Endothelial cell (in vitro differentiated cells): ENCODE measurements at places on chromosomes 5 and 9. TPM values are rescaled to one million over a fixed set of nuclear protein-coding genes. Genes with fewer than 3 reads are reported as not detected.

Gene PSAT1
- 15.2 TPM for total RNA-seq

Gene CATSPER3
- total RNA-seq: 0.33 TPM

Gene JAKMIP2
- 4.3 TPM for total RNA-seq

Gene C5orf58
- 0.28 TPM for total RNA-seq

Gene RORB
- total RNA-seq: 0.51 TPM

Gene SLIT3
- total RNA-seq: 3.2 TPM

Gene SHLD3
- 2.8 TPM for total RNA-seq

Gene TIMD4
- total RNA-seq: not detected

Gene ITK
- total RNA-seq: not detected

Gene GFI1B
- total RNA-seq: not detected

Gene PCDHB12
- total RNA-seq: 8.4 TPM

Gene SH3RF2
- 0.23 TPM for total RNA-seq

Gene GRHPR
- total RNA-seq: 81.5 TPM

Gene TMEM38B
- 11.8 TPM for total RNA-seq

DNA sequence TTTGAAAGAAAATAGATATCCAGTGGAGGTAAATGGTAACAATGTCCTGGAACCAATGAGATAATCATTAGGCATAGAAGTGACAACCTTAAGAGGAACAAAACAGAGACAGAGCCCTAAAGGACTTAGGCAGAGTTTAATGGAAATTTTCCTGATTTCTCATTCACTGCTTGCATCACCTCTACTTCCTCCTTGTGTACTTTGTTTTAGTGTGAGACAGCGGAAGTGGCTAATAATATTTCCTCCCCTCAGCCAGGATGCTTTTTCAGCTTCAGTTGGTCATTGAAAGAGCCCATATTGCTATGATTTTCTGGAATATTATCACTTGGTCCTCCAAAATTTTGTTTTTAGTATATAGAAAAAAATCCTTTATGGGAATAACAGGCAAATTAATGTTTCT lies 153.4 kb upstream of the MPDZ start:
- H3K4me3 ChIP-seq: peak overlapping the region; percentile 70
- DNase-seq: no peak
- peaks cover 34% of the 10 kb centered on the region for H3K4me1 ChIP-seq
- H3K27me3 ChIP-seq: peaks cover 6% of the 10 kb centered on the region
- H3K27ac ChIP-seq: peak overlapping the region; percentile 58
- no peaks in the 10 kb centered on the region for H3K36me3 ChIP-seq

GRCh38 chr5:138372225-138372624 lies 19.7 kb downstream of the KDM3B start:
- H3K36me3 ChIP-seq: no peaks in the 10 kb centered on the region
- DNase-seq: no peak
- peaks cover 17% of the 10 kb centered on the region for H3K4me1 ChIP-seq
- H3K27me3 ChIP-seq: no peaks in the 10 kb centered on the region

- no peaks in the 10 kb centered on the region for H3K27me3 ChIP-seq
- H3K4me1 ChIP-seq: peaks cover 12% of the 10 kb centered on the region
- no peak for DNase-seq
These were observed 30.5 kb downstream of the JAKMIP2 start for GRCh38 chr5:147752033-147752432.

GRCh38 chr9:33426843-33427293 lies 20.5 kb downstream of the AQP3 start:
- no peak overlapping the region for H3K4me3 ChIP-seq
- no peaks in the 10 kb centered on the region for H3K4me1 ChIP-seq
- H3K36me3 ChIP-seq: no peaks in the 10 kb centered on the region
- no peak for DNase-seq
- H3K27me3 ChIP-seq: peaks cover 9% of the 10 kb centered on the region

GRCh38 chr9:12441506-12441905 lies 251.7 kb upstream of the TYRP1 start:
- H3K36me3 ChIP-seq: no peaks in the 10 kb centered on the region
- no peaks in the 10 kb centered on the region for H3K4me1 ChIP-seq
- no peak for DNase-seq
- no peak overlapping the region for H3K27ac ChIP-seq
- no peaks in the 10 kb centered on the region for H3K27me3 ChIP-seq

- H3K27ac ChIP-seq: no peak overlapping the region
- no peaks in the 10 kb centered on the region for H3K36me3 ChIP-seq
- H3K4me1 ChIP-seq: peaks cover 17% of the 10 kb centered on the region
- H3K4me3 ChIP-seq: no peak overlapping the region
- peaks cover 2% of the 10 kb centered on the region for H3K27me3 ChIP-seq
These were observed 9.1 kb downstream of the AP3S1 start for GRCh38 chr5:115850744-115851416.

DNA sequence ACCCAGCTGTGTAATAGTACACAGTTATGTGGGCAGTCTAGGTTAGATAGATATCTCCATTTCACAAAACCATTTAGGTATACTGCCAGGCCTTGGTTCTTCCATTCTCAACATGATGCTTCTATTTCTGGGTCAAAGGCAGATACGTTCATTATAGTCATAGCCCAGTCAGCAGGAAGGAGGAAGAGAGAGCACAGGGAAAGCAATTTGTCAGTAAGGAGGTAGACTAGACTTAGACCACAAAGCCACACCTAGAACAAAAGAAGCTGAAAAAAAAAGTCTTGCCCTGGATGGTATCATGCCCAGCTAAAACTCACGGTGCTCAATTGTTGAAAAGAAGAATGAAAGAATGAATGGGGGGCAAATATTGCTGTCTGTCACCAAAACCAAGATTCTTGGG lies 7.6 kb downstream of the INVS start:
- H3K27ac ChIP-seq: no peak overlapping the region
- no peaks in the 10 kb centered on the region for H3K36me3 ChIP-seq
- DNase-seq: no peak
- H3K4me1 ChIP-seq: no peaks in the 10 kb centered on the region
- H3K4me3 ChIP-seq: no peak overlapping the region
- no peaks in the 10 kb centered on the region for H3K27me3 ChIP-seq

- no peaks in the 10 kb centered on the region for H3K4me1 ChIP-seq
- no peak overlapping the region for H3K4me3 ChIP-seq
- no peaks in the 10 kb centered on the region for H3K36me3 ChIP-seq
- no peak overlapping the region for H3K27ac ChIP-seq
- DNase-seq: no peak
These were observed 459.1 kb downstream of the EBF1 start for GRCh38 chr5:158640593-158640980.

DNA sequence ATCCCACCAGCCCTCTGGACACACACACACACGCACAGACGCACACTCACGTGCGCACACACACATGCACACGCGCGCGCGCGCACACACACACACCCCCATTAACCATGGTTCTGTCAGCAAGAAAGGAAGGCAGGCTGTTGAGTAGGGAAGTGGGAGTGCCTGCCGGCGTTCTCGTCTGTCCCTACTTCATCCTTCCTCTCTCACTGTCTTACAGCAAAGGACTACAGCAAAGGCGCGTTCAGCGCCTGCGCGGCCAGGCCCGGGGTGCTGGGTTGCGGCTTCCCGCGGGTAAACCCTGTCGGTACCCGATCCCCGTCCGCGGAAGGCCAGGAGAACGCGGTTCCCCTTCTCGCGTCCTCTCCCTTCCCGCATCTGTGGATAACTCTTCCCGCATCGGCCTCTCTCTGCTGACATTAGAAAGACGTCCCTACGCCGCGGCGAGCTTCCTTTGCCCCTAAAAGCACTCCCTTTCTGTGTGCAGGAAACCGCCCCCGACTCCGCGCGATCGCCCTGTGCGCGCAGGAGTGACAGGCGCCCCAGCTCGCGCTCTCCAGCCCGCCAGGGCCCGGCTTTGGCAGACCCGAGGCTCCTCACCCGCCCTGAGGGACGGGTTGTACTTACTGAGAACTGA lies 219.2 kb downstream of the AGTPBP1 start:
- DNase-seq: peak; percentile 58
- no peak overlapping the region for H3K27ac ChIP-seq
- peaks cover 16% of the 10 kb centered on the region for H3K4me1 ChIP-seq
- H3K36me3 ChIP-seq: no peaks in the 10 kb centered on the region
- H3K4me3 ChIP-seq: peak overlapping the region; percentile 79
- peaks cover 18% of the 10 kb centered on the region for H3K27me3 ChIP-seq

- H3K36me3 ChIP-seq: no peaks in the 10 kb centered on the region
- no peaks in the 10 kb centered on the region for H3K4me1 ChIP-seq
These were observed 105.6 kb upstream of the CCDC112 start for GRCh38 chr5:115402092-115402491.

DNA sequence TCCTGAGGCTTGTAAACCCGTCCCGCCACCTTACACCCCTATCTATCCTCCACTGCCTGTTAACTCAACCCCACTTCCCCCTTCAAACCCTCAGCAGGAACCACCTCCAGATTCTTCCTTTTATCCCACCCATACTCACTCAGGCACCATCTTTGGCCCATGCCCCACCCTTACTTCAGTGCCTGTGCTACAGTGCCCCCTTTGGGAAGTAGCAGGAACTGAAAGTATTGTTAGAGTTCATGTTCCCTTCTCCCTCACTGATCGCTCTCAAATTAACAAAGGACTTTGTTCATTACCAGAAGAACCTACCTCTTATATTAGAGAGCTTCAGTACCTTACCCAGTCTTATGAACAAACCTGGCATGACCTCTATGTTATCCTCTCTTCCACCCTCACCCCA lies 92.2 kb upstream of the MOCS2 start:
- no peak overlapping the region for H3K27ac ChIP-seq
- peaks cover 7% of the 10 kb centered on the region for H3K4me1 ChIP-seq
- no peak overlapping the region for H3K4me3 ChIP-seq
- H3K36me3 ChIP-seq: no peaks in the 10 kb centered on the region

DNA sequence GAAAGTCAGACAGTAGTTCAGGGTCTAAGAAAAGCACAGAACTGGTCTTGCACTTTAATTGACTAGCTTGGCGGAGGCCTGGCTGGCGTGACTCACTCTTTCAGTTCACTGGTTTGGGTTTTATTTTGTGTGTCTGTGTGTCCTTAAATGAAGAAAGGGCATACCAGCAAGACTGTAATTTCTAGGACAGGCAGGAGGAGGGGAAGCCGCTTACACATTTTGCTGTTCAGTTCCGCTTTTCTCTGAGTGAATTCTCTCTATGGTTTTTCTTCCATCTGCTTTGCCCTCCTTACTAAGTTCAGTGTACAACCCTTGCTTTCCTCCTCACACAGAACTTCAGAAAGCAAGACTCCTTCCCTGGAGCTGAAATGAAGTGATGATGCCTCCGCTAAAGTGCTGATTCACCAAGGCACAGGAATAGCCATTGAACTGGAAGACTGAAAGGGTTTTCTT lies 150.8 kb downstream of the MEF2C start:
- peaks cover 16% of the 10 kb centered on the region for H3K4me1 ChIP-seq
- no peak overlapping the region for H3K4me3 ChIP-seq
- peaks cover 3% of the 10 kb centered on the region for H3K27me3 ChIP-seq
- peaks cover 18% of the 10 kb centered on the region for H3K36me3 ChIP-seq
- no peak overlapping the region for H3K27ac ChIP-seq
- no peak for DNase-seq

DNA sequence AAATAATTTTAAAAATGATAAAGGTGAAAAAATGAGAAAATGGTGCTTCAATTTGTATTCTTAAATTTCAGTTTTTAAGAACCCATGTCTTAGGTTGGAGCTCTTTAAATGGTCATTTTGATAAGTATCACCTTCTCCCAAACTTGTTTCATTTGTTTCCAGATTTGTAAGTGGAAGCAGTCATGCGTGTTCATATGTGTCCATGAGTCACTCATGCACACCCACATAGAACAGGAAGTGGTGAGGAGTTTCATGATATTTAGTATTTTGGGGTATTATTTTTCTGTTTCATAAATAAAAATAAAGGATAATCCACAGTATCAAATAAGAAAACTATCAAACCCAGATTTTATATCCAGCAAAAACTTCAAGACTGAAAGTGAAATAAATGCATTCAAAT lies 570.4 kb upstream of the ST8SIA4 start:
- no peak for DNase-seq
- H3K27ac ChIP-seq: no peak overlapping the region
- no peaks in the 10 kb centered on the region for H3K36me3 ChIP-seq
- H3K4me1 ChIP-seq: no peaks in the 10 kb centered on the region
- peaks cover 1% of the 10 kb centered on the region for H3K27me3 ChIP-seq

- no peak overlapping the region for H3K27ac ChIP-seq
- no peak for DNase-seq
- H3K27me3 ChIP-seq: peaks cover 11% of the 10 kb centered on the region
- no peak overlapping the region for H3K4me3 ChIP-seq
- H3K4me1 ChIP-seq: peaks cover 2% of the 10 kb centered on the region
- peaks cover 7% of the 10 kb centered on the region for H3K36me3 ChIP-seq
These were observed 88.6 kb downstream of the COL5A1 start for GRCh38 chr9:134730011-134730760.

DNA sequence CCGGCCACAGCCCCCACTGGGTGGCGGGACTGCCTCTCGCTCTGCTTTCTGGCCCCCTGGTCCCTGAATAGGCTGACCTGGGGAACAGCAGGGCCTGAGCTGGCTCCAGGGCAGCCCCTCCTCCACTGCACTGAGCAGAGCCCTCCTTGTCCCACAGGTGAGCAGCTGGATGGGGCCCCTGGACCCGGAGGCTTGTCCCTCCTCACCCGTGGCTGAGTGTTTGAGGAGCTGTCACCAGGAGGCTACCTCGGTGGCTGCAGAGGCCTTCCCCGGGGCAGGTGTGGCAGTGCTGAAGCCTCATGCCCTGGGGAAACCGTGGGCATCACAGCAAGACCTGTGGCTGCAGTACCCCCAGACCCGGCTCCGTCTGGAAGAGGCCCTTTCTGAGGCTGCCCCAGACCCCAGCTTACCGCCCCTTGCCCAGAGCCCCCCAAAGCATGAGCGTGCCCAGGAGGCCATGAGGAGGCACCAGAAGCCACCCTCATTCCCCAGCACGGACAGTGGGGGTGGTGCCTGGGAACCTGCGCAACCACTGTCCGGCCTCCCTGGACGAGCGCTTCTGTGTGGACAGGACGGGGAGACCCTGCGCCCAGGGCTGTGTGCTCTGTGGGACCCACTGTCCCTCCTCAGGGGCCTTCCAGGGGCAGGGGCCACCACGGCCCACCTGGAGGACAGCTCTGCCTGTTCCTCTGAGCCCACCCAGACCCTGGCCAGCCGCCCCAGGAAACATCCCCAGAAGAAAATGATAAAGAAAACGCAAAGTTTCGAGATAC lies 28.5 kb upstream of the LRRC14B start:
- no peak overlapping the region for H3K27ac ChIP-seq
- peaks cover 9% of the 10 kb centered on the region for H3K36me3 ChIP-seq
- H3K4me3 ChIP-seq: no peak overlapping the region

GRCh38 chr9:126151686-126152134 lies 174.9 kb upstream of the MVB12B start:
- peaks cover 6% of the 10 kb centered on the region for H3K27me3 ChIP-seq
- no peaks in the 10 kb centered on the region for H3K4me1 ChIP-seq
- no peak overlapping the region for H3K4me3 ChIP-seq
- peaks cover 4% of the 10 kb centered on the region for H3K36me3 ChIP-seq
- no peak for DNase-seq
